ENCODE measurements at places on chromosomes 13 and 19.

DNA sequence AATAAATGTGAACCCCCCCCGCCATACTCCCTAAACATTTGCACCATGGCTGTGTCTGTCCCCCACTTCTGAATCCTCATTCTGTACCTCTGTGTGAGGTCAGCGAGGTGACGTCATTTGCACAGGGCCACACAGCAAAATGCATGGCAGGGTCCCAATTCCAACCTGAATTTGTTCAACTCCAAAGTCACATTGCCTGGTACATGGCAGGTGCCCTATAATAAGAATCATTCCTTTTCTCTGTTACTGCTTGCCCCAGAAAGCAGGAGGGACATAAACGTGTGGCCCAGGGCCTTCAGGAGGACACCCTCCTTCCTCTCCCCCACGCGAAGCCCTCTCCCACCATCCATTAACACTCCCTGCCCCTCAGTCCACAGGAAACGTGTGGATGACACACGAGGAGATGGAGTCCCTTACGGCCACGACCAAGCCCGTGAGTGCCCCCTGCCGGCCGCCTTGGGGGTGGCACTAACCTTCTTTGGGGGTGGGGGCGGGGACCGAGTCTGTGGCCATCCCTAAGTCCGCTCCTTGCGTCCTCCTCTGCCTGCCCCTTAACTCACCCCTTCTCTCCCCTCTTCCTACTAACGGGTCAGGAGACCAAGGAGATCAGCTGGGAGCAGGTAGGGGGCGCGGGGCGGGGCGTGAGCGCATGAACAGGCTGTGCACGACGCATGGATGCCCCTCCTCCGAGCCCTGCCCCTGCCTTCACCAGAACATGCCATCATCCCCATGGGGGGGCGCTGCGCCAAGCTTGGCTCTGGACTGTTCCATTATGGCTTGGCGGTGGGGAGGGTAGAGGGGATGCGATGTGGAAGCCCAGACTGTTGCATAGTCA, 9.4 kb downstream of the HRC start:
- no peak for DNase-seq

GRCh38 chr13:66520511-66521355, 709.4 kb downstream of the PCDH9 start:
- DNase-seq = no peak

- no peak for DNase-seq
Observed at GRCh38 chr13:53191091-53191490, 162.5 kb downstream of the OLFM4 start.

- no peak for DNase-seq
Observed at GRCh38 chr19:47749326-47749725, 4.0 kb downstream of the NOP53 start.

GRCh38 chr13:21957833-21958232, 287.0 kb downstream of the FGF9 start:
- no peak for DNase-seq

GRCh38 chr19:4453232-4454179, 4.1 kb downstream of the UBXN6 start:
- DNase-seq = no peak

DNA sequence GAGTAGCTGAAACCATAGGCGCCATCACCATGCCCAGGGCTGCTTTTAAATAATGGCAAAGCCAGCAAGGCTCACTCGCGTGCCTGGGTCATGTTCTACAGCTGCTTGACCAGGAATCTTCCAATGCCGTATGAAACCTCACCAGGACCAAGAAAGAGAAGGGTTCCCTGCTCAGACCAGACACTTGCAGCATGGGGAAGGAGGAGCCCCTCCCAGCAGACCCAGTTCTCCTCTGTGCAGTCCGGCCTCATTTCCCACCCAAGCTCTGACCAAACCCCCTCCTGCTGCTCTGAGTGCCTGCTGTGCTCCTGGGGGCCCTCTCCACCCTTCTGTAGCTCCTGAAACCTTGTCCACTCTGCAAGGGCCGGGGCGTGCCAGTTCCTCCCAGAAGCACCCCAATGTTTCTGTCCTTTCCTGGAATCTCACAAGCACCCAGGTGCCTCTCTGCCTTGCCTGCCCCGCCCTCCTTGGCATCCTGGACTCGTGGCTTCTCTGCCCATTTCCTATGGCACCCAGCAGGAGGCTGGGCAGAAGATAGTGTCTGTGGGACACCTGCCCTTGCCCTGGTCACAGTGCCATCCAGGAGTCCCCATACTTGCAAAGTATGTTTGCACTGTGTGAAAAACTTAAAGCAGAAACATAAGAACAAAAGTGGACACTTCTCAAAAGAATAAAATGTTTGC, 6.8 kb upstream of the SLC7A9 start:
- no peak for DNase-seq

- DNase-seq = no peak
Observed at GRCh38 chr13:20701461-20701860, 2.0 kb upstream of the IL17D start.

GRCh38 chr13:103430368-103430767, 364.2 kb upstream of the SLC10A2 start:
- no peak for DNase-seq

- no peak for DNase-seq
Observed at GRCh38 chr13:63909726-63910375, 2494.2 kb upstream of the PCDH20 start.

GRCh38 chr19:48696353-48697010, 711 bp downstream of the FUT2 start:
- DNase-seq = no peak

DNA sequence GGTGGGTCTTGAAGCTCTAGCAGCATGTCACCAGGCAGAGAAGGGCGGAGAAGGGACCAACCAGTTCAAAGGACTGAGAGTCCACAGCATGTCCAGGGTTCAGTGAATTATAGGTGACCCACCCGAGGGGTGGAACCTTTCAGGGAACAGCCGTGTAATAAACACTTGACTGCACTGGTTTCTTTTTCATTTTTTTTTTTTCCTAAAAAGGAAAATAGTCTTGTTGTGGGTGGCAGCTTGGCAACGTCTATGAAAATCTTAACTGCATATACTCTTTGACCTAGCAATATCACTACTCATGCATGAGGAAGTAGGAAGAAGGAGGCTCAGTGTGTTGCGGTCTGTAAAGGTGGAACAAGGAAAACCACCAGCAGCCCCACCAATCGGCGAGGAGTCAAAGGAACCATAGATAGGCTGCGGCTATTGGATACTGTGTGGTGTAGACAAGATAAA, 13.0 kb upstream of the MYH14 start:
- no peak for DNase-seq

DNA sequence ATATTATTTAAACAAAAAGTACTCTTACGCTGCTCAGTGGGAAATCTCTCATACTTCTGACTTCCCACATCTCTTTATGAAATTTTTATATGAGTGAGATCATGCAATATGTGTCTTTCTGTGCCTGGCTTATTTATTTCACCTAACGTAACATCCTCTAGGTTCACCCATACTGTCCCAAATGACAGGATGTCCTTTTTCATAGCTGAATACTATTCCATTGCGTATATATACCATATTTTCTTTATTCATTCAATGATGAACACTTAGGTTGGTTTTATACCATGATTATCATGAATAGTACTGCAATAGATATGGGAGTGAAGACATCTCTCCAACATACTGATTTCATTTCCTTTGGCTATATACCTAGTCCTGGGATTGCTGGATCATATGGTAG, 57.8 kb upstream of the TPP2 start:
- DNase-seq = no peak

GRCh38 chr19:49347835-49348234, 12.6 kb downstream of the CD37 start:
- peak; percentile 85 for DNase-seq

DNA sequence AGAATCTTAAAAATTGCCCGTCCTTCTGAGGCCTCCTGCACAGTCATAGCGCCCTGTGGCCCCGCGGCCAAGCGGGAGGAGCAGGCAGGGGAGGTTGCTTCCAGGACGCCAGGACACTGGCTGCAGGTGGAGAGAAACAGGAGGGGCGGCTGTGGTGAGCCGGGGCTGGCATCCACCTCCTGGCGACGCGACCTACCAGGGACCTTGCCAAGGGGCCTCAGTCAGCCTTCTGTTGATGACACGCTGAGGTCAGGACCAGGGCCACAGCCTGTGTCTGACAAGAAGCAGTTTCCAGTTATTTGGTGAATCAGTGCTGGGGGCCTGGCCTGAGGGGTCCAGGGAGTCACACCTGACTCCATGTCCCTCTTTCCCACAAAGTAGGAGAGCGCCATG, 13.3 kb upstream of the MKNK2 start:
- DNase-seq = no peak

GRCh38 chr19:28715157-28715556, 497.8 kb downstream of the UQCRFS1 start:
- no peak for DNase-seq

DNA sequence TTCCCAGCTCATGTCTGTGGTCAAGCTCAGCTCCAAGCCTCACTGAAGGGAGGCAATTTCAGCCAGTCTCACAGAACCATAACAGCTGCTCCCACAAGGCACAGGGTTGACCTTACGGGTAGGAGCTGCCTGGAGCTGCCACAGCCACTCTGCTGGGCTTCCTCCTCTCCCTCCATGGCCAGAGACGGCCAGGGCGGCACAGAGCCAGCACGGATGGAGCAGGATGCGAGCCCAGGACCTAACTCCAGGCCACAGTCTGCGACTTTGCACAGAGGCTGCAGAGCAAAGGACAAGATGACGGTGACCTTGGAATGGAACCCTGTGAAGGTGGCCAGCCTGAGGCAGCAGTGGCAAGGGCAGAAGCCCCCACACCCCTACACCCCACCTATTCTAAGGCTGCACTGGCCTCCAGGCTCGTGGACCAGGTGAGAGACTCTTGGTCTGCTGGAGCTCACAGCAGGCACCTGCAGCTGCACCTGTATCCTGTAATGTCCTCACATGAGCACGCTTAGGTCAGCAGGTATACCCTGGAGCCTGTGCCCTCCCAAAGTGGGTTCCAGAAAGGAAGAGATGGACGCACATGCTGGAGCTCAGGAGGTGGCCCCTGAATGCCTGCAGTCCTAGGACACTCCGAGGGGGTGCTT, 29.6 kb downstream of the ADPRHL1 start:
- no peak for DNase-seq

- DNase-seq = no peak
Observed at GRCh38 chr13:107216046-107216755, 648.3 kb upstream of the ARGLU1 start.

DNA sequence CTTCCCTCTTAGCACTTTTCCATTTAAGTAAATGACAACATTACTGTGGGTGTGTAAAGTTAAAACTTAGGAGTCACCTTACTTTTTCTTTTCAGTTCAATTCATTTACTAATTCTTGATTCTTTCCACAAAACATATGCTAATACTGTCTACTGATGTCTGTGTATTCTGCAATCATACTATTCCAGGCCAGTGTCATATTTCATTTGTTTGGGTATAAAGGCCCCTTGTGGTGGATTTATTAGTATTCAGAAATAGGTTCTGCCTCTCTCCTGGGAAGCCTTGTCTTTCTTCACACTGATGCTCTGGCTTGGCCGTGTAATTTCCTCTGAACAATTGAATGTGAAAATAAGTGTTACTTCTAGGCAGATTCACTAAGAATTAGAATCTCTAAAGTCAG, 621.9 kb upstream of the SPRY2 start:
- DNase-seq = no peak

DNA sequence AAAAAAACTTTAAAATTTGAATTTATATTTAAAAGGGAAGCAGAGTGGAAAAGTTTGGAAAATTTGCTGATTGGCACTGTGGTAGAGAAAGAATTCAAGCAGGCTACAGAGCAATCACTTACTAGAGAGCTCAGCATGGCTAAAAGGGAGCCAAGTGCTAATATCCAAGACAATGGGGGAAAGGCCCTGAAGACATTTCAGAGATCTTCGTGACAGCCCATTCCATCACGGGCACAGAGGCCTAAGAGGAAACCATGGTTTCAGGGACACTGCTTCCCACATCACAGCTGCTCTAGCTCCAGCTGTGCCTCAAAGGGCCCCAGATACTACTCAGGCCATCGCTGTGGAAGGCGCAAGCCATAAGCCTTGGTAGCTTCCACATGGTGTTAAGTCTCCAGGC, 73.7 kb downstream of the SGCG start:
- no peak for DNase-seq

- DNase-seq = no peak
Observed at GRCh38 chr19:14160017-14160703, 23.8 kb upstream of the ASF1B start.

- DNase-seq = no peak
Observed at GRCh38 chr13:77918391-77919245, at the start of gene EDNRB. TSS of gene EDNRB (minus strand) at chr13:77918831. CDS start at chr13:77918573, 258 bp downstream.

DNA sequence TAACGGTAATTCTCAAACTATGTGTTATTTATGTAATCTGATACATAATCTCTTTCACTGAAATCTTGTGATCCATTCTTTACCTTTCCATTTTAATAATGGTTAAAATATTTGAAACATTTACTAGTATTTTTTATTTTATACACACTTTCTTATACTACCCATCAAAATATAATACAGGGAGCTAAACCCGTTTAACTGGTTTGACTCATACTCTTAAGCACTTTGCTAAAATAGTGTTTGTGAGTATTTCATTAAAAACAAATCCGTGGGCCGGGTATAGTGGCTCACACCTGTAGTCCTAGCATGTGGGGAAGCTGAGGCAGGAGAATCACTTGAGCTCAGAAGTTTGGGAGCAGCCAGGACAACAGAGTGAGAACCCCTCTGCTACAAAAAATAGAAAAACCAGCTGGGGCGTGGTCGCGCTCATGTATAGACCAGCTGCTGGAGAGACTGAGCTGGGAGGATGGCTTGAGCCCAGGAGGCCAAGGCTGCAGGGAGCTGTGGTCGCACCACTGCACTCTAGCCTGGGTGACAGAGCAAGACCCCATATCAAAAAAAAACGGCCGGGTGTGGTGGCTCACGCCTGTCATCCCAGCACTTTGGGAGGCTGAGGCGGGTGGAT, 43.8 kb upstream of the DCUN1D2 start:
- no peak for DNase-seq

DNA sequence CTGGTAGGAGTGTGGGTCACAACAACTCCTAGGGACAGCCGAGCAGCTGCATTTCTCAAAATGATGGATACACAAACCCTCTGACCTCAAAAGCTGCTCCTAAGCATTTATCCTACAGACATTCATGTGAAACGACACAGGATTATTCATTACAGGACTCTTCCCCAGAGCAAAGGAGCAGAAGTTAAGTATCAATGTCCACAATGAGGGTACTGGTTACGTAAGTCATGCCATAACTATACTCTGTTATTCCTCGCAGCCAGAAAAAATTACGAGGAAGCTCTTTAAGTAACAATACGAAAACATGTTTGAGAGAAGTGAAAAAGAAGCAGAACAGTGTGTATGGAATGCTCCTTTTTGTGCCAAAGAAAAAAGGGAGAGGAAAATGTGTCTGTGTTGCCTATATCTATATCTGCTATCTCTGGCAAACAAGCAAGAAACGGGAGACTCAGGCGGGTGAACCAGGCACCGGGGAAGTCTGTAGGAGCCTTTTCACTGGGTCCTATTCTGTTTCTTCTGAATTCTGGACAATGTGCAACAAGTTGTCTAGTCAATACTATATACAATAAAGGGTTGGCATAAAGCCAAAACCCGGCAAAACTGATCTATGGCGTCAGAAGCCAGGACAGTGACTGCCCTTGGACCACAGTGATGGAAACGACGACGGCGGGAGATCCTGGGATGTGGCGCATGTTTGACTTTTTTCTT, 1.3 kb downstream of the ISOC2 start:
- no peak for DNase-seq

GRCh38 chr19:33832633-33833032, 36.0 kb downstream of the KCTD15 start:
- no peak for DNase-seq

All from HFF-Myc (cell line).